ENCODE measurements at places on chromosomes 7 and 10. TPM values are rescaled to one million over a fixed set of nuclear protein-coding genes. Genes with fewer than 3 reads are reported as not detected.

Gene ACSM6
- not detected for total RNA-seq

Gene ORC5
- 16.7 TPM for total RNA-seq

Gene LRMDA
- 19.4 TPM for total RNA-seq

Gene RHOBTB1
- 20.3 TPM for total RNA-seq

Gene MRLN
- total RNA-seq, result not detected

Gene AKR1C4
- total RNA-seq, result not detected

Gene POLR2J2
- 9.4 TPM for total RNA-seq

Gene TMEM120A
- 18.2 TPM for total RNA-seq

Gene ADCY1
- total RNA-seq, result 50.7 TPM

Gene MUC3A
- 3.4 TPM for total RNA-seq

Gene LIPM
- total RNA-seq, result 0.31 TPM

GRCh38 chr7:157526005-157526912 is 189.5 kb downstream of the DNAJB6 start:
- no peak for DNase-seq
- peaks cover 15% of the 10 kb centered on the region for H3K27me3 ChIP-seq
- H3K4me1 ChIP-seq, result no peaks in the 10 kb centered on the region
- H3K27ac ChIP-seq, result no peak overlapping the region
- peaks cover 34% of the 10 kb centered on the region for H3K36me3 ChIP-seq

DNA sequence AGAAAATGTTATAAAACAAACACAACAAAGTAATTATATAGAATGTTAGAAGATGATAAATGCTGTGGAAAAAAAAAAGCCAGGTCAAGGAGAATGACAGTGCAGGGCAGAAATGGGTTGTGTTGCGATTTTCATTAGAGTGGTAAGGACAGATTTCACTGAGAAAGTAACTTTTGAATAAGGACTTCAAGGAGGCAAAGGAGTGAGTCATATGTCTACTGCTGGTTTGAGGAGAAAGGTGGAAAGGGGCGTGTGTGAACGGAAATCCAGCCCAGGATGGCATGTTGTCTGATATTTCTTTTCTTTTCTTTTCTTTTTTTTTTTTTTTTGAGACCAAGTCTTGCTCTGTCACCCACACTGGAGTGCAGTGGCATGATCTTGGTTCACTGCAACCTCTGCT is 12.3 kb upstream of the DLD start:
- H3K27me3 ChIP-seq, result no peaks in the 10 kb centered on the region
- peaks cover 35% of the 10 kb centered on the region for H3K4me1 ChIP-seq
- no peak for DNase-seq

- H3K4me1 ChIP-seq, result peaks cover 10% of the 10 kb centered on the region
- H3K27me3 ChIP-seq, result peaks cover 8% of the 10 kb centered on the region
- DNase-seq, result no peak
- H3K36me3 ChIP-seq, result peaks cover 12% of the 10 kb centered on the region
- no peak overlapping the region for H3K4me3 ChIP-seq
- H3K27ac ChIP-seq, result no peak overlapping the region
Observed at GRCh38 chr7:102190776-102191350, 95.8 kb upstream of the SH2B2 start.

DNA sequence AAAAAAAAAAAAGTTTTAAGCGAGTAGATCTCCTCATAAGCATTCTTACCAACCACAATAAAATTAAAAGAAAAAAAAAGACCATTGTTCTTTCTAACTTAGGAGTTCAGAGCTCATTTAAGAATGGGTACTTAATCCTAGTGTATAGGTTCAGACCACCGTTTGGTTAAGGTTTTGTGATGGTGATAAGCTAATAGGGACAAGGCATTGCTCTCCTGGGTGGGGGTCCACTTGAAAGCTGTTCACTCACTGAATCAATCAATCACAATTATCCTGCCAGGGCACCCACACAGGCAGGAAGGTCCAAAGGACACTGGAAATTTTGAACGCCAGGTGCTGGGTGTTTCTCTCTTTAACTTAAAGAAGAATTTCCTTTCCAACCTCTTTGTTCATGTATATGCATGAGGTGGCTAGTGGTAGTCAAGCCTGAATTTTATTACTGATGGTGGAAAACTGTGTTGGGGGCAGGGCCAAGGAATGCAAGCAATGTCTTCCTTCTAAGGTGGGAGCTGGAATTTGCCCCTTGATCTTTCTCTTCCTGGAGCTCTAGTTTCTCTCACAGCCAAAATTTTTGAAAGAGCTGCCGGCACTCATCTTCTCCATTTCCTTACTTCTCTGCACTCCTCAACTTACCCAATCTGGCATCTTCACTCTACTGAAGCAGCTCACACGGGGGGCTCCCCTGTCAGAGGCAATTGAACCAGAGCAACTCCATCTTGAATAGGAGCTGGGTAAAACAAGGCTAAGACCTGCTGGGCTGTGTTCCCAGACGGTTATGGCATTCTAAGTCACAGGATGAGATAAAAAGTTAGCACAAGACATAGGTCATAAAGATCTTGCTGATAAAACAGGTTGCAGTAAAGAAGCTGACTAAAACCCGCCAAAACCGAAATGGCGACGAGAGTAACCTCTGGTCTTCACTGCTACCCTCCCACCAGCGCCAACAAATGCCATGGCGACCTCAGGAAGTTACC is 7.5 kb upstream of the FAM131B start:
- DNase-seq, result no peak
- peaks cover 20% of the 10 kb centered on the region for H3K4me1 ChIP-seq
- H3K27ac ChIP-seq, result no peak overlapping the region

DNA sequence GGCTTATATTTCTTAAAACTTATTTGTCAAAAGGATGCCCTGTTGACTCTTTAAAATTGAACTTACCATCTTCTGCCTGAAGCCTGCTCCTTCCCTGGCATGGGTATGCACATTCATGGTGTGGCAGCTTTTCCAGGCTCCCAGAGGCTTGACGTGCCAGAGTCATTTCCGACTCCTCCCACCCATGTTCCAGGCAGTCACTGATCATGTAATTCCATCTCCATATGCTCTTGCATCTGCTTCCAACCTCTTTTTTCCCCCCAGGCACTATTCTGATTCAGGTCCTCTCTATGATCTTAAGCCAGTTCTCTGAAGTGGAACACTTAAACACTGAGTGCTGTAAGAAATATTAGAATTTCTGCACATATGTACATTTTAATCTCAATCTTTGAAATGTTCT is 82.2 kb downstream of the CFAP58 start:
- no peak overlapping the region for H3K27ac ChIP-seq
- no peak for DNase-seq
- no peaks in the 10 kb centered on the region for H3K4me1 ChIP-seq

- peaks cover 14% of the 10 kb centered on the region for H3K36me3 ChIP-seq
- H3K4me1 ChIP-seq, result peaks cover 3% of the 10 kb centered on the region
- no peak for DNase-seq
- H3K27ac ChIP-seq, result no peak overlapping the region
Observed at GRCh38 chr10:17240096-17240495, 12.1 kb downstream of the VIM start.

DNA sequence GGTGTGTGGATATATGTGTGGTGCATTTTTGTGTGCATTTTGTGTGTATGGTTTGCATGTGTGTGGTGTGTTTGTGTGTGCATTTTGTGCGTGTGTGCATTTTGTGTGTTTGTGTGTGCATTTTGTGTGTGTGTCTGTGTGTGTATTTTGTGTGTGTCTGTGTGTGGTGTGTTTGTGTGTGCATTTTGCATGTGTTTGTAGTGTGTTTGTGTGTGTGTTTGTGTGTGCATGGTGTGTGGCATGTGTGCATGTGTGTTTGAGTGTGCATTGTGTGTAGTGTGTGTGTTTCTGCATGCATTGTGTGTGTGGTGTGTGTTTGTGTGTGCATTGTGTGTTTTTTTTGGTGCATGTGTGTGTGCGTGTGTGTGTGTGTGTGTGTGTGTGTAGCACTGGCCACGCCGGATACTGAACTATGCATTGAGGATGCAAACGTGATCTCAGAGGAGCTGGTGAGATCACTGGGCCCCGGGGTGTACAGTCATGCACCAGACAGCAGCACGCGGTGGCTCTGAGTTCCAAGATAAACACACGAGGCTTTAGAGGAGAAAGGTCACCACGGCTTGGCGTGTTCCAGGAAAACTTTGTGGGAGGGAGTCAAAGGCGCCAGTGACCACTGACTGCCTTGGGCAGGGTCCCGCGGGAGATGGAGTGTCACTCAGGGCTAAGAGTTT is 106.6 kb upstream of the SHH start:
- peaks cover 7% of the 10 kb centered on the region for H3K27me3 ChIP-seq
- peaks cover 6% of the 10 kb centered on the region for H3K36me3 ChIP-seq
- no peak overlapping the region for H3K4me3 ChIP-seq
- H3K4me1 ChIP-seq, result no peaks in the 10 kb centered on the region
- no peak overlapping the region for H3K27ac ChIP-seq
- DNase-seq, result no peak

GRCh38 chr10:129035052-129035827 is 431.8 kb upstream of the MGMT start:
- H3K36me3 ChIP-seq, result no peaks in the 10 kb centered on the region
- DNase-seq, result no peak
- H3K4me1 ChIP-seq, result peaks cover 75% of the 10 kb centered on the region
- H3K4me3 ChIP-seq, result no peak overlapping the region
- H3K27ac ChIP-seq, result no peak overlapping the region

- H3K36me3 ChIP-seq, result peaks cover 18% of the 10 kb centered on the region
- peak; percentile 47 for DNase-seq
- peaks cover 18% of the 10 kb centered on the region for H3K4me1 ChIP-seq
- no peak overlapping the region for H3K27ac ChIP-seq
Observed at GRCh38 chr10:75395932-75396630, 5.5 kb downstream of the ZNF503 start.

DNA sequence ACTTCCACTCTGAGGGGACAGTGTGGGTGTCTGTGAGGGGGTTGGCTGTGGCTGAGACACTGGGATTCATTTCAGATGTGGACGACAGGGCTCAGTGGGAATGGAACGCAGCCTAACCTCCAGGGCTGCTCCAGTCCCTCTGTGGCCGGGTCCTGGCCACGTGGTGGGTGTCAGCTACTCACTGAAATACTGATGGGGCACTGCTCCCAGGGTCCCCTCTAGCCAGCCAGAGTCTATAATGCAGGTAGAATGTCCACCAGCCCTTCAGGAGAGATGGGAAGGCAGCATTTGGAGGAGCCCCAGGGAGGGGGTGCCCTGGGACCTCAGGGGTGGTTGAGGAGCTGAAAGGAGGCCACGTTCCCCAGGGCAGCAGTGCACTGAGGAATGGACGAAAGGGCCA is 87.2 kb upstream of the LANCL2 start:
- no peaks in the 10 kb centered on the region for H3K4me1 ChIP-seq
- peaks cover 4% of the 10 kb centered on the region for H3K36me3 ChIP-seq
- DNase-seq, result no peak

DNA sequence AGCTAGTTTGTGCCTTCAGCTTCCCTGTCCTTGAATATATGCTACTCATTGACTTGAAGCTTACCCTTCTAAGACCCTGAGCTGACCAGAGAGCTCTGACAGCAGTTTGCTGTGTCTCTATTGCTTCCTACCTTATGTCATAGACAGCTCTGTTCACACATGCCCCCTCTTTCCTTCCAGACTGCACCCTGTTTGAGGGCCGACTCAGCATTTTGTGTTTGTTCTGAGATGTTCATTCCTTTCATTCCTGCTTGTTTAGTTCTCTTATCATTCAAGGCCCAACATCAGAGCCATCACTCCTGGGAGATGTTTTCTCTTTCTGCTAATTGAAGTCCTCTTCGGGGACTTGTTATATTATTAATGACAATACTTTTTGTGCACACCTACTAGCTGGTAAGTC is 518.9 kb downstream of the LRMDA start:
- no peaks in the 10 kb centered on the region for H3K4me1 ChIP-seq
- no peaks in the 10 kb centered on the region for H3K27me3 ChIP-seq
- H3K27ac ChIP-seq, result no peak overlapping the region
- H3K36me3 ChIP-seq, result no peaks in the 10 kb centered on the region
- no peak for DNase-seq

- DNase-seq, result no peak
- no peaks in the 10 kb centered on the region for H3K4me1 ChIP-seq
- H3K27me3 ChIP-seq, result peaks cover 2% of the 10 kb centered on the region
- H3K36me3 ChIP-seq, result no peaks in the 10 kb centered on the region
Observed at GRCh38 chr10:127762925-127763324, 25.9 kb downstream of the FOXI2 start.

DNA sequence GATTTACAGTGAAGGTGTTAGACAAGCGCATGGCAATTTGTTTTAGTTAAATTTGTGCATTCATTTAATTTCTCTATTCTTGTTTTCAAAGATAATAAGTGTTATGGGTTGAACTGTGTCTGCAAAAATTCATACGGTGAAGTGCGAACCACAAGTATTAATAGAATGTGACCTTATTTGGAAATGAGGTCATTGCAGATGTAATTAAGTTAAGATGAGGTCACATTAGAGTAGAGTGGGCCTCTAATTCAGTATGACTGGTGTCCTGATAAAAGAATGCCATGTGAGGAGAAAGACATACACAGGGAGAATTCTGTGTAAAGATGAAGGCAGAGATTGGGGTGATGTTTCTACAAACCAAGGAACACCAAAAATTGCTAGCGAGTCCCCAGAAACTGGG is 158.8 kb upstream of the SEMA3E start:
- H3K4me1 ChIP-seq, result no peaks in the 10 kb centered on the region
- H3K36me3 ChIP-seq, result no peaks in the 10 kb centered on the region
- H3K27ac ChIP-seq, result no peak overlapping the region
- H3K27me3 ChIP-seq, result no peaks in the 10 kb centered on the region
- no peak for DNase-seq
- no peak overlapping the region for H3K4me3 ChIP-seq

DNA sequence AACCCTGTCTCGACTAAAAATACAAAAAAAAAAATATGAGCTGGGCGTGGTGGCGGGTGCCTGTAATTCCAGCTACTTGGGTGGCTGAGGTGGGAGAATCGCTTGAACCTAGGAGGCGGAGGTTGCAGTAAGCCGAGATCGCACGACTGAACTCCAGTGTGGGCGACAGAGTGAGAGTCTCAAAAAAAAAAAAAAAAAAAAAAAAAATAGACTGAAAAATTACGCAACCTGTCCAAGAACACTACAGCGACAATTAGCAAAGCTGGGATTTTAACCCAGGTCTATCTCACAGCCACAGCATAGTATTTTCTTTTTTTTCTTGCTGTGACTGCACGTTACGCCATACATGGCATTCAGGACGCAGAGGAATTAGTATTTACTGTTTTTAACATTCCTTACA is 1.1 kb upstream of the RABGEF1 start:
- no peak for DNase-seq
- peaks cover 6% of the 10 kb centered on the region for H3K4me1 ChIP-seq
- H3K27ac ChIP-seq, result peak overlapping the region; percentile 92
- H3K27me3 ChIP-seq, result peaks cover 14% of the 10 kb centered on the region
- peaks cover 19% of the 10 kb centered on the region for H3K36me3 ChIP-seq

GRCh38 chr7:71470830-71471229 is 338.9 kb downstream of the GALNT17 start:
- no peaks in the 10 kb centered on the region for H3K27me3 ChIP-seq
- no peak for DNase-seq
- H3K4me3 ChIP-seq, result no peak overlapping the region
- H3K36me3 ChIP-seq, result peaks cover 3% of the 10 kb centered on the region
- H3K27ac ChIP-seq, result no peak overlapping the region

- H3K27me3 ChIP-seq, result no peaks in the 10 kb centered on the region
- DNase-seq, result no peak
- H3K4me3 ChIP-seq, result no peak overlapping the region
- H3K27ac ChIP-seq, result no peak overlapping the region
Observed at GRCh38 chr7:20417675-20418382, 87.1 kb downstream of the ITGB8 start.
